T-helper 1 cell (primary cell): ENCODE measurements at places on chromosomes 6 and 20.

- DNase-seq: no peak
Observed at GRCh38 chr6:104888066-104888465, 28.3 kb upstream of the HACE1 start.

GRCh38 chr6:165556116-165556843, 106.8 kb downstream of the PDE10A start:
- no peak for DNase-seq

DNA sequence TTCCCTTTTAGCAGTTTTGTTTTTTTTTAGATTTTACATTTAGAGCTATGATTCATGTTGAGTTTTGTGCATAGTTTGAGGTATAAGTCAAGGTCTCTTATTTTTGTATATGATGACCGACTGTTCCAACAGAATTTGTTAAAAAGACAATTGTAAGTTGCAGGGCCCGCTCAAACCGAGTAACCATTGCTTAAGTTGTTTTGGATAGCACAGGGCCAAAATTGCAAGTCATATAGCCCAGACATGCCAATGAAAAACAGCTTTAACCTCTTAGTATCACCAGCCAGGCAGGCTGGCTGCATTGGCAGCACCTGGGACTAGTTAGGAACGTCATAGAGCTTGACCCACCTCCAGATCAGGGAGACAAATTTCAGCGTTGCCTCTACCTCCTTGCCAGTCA, 47.3 kb downstream of the PFDN4 start:
- DNase-seq: no peak

DNA sequence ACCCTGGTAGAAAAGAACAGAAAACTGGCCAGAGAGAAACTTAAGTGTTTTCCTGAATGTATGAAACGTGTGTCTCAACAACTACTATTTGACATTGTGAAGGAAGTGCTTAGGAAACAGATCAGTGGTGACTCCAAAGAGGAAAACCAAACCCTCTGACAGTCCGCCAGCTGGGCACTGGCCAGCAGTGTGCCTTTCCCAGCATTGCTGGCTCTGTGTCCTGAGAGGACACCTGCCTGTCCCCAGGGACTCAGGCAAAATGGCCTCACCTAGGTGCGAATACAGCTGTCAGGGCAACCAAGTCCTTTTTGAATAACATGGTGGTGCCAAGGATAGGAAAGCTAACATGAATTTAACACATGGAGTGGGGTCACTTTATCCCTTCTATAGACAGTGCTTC, 72.5 kb downstream of the NDUFAF5 start:
- DNase-seq: no peak

- DNase-seq: no peak
Observed at GRCh38 chr6:85185977-85186376, 263.9 kb upstream of the NT5E start.

DNA sequence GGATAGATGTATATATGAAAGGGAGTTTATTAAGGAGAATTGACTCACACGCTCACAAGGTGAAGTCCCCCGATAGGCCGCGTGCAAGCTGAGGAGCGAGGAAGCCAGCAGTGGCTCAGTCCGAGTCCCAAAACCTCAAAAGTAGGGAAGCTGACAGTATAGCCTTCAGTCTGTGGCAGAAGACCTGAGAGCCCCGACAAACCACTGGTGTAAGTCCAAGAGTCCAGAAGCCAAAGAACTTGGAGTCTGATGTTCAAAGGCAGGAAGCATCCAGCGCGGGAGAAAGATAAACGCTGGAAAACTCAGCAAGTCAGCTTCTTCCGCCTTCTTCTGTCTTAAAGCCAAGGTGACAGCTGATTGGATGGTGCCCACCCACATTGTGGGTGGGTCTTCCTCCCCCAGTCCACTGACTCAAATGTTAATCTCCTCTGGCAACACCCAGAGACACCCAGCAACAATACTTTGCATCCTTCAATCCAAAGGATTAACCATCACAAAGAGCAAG, 102.6 kb upstream of the GJE1 start:
- DNase-seq: no peak

GRCh38 chr20:19913927-19914614, 103.1 kb upstream of the NAA20 start:
- DNase-seq: no peak

- DNase-seq: no peak
Observed at GRCh38 chr20:47821481-47822100, 36.3 kb upstream of the SULF2 start.
